ENCODE measurements at places on chromosomes 12 and 14.

GRCh38 chr12:124456652-124457152 lies 110.7 kb downstream of the NCOR2 start:
- DNase-seq: no peak

DNA sequence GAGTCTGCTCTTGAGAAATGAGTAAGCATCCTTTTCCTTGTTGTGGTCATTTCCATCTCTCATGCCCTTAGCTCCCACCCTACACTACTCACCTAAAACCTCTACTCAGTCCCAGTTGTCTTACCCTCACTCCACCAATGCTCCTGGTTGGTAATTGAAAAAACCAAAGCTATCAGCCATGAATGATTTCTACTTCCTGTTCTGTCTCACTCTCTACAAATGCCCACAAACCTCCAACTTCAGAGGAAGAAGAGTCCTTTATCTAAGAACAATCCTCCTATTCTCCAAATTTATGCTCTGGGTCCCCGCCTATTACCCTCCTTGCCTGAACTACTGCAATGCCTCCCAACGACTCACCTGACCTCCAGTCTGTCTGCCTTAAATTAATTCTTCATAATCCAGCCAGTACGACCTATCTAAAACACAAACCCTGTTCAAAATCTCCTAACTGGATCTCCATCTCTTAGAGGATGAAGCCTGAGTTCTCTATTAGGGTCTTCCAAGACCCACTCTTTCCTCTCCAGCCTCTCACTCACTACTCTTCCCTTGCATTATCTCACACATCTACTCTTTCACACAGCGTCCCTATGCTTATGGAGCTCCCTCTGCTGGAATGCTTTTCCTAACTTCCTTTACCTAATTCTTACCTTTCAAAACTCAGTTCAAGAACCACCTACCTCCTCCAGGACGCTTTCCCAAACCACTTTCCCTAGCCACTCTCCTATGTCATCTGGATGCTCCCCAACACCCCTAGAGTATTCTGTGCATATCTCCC lies 2.2 kb downstream of the DHRS1 start:
- no peak for DNase-seq

GRCh38 chr12:133130808-133131128 lies 341 bp downstream of the ZNF10 start:
- no peak for DNase-seq

DNA sequence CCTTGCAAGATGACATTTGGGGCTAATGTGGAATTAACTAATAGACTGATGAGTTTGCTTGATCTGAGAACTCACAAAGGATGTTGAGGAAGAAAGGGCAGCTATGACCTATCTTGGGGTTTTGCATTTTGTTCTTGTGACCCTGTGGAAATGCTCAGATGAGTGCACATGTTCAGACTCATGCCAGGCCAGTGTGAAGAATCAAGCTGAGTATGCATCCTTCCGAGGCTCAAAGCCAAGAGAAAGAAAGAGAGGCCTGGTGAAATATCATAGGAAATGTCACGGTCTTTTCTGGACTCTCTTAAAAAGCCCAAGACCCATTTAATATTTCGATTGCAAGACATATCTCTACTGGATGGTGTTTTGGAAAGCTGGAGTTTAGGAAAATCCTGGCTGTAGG lies 96.3 kb downstream of the CACNA1C start:
- DNase-seq: no peak

Data from stimulated activated CD4-positive, alpha-beta T cell treated with anti-CD3 and anti-CD28 coated beads, Interleukin-1b, Interleukin-23, amount 100 ng/mL, for 1 hour (primary cell).